OCI-LY7 (cell line): ENCODE measurements at places on chromosomes 12 and 14. TPM values are rescaled to one million over a fixed set of nuclear protein-coding genes. Genes with fewer than 3 reads are reported as not detected.

GRCh38 chr12:83389237-83389996 is 702.7 kb downstream of the TMTC2 start:
- DNase-seq = no peak

- no peak for DNase-seq
These were observed 131.9 kb downstream of the DAAM1 start for GRCh38 chr14:59320361-59320760.

- no peak for DNase-seq
These were observed 164.4 kb upstream of the HIF1A start for GRCh38 chr14:61530896-61531295.

GRCh38 chr14:24353559-24354481 is 14.0 kb upstream of the RIPK3 start:
- no peak for DNase-seq

- DNase-seq = no peak
These were observed 4.8 kb downstream of the NR4A1 start for GRCh38 chr12:52055731-52056711.

TMEM121 gene
- 0.21 and 0.31 TPM in 2 replicates for total RNA-seq

DNA sequence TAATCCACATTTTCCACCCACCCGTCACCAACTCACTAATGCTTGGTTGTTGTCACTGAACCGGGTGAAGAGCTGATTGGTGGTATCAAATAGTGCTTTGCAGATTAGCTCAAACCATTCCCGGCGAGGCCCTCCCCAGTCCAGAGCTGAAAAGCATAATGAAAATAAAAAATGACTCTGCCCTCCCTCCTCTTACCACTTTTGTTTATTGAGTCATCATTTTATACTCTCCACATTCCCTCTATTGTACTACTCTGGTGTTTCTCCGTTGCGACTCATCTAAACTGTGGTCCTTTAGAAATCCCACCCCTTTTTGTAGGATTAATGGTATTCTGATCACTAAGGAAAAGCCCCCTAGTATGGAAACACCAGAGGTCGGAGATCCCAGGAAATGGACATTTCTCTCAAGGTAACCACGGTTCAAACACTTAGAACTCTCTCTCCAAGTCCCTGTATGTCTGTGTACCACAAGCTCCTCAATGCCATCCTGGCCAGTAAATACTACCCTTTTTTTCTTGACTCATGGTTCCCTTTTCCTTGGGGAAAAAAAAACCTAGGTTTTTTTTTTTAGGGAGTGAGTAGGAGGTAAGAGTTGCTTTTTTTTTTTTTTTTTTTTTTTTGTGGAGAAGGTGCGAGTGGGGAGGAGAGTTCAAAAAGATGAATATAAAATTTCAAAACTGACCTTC is 42.0 kb downstream of the AREL1 start:
- DNase-seq = no peak

DNA sequence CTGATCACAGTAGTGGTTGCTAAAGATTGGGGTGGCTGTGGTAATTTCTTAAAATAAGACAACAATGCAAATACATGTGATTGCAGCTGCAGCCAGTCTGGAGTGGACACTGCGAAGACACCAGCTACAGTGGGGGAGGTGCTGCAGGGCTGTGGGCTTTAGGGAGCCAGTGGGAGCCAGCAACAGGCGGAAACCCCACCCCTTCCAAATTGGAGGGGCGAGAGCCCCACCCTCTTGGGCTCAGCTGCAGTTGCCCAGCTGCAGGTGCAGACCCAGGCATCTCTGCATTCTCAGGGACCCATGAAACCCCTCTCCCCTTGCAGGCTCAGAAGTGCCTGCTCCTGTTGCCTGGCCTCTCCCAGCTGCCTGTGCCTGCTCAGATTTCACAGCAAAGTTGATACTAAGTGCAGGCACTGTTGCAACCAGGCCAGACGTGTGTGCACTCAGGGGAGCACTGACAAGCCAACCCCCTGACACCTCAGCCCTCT is 104.8 kb downstream of the MYF5 start:
- DNase-seq = peak; percentile 75

DNA sequence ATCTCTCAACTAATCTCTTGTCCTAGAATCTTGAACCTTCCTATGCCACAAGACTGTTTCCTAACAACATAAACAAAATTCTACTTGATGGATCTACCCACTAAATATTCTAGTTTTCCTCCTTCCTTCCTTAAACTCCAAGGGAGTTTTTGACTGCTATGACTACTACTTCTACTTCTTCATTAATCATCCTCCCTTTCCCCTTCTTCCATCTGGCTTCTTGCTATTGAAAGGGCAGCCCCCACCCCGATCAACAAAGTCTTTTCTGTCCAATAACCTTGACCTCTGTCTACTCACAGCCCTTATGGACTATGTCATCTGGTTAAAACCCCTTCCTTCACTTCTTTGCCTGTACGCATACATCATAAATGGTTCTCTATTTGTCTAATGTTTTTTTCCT is 5.6 kb downstream of the LTA4H start:
- DNase-seq = no peak

- no peak for DNase-seq
These were observed 255.0 kb downstream of the AKAP6 start for GRCh38 chr14:32584079-32584478.

HOXC9 gene
- 0.42 and 0.57 TPM in 2 replicates for total RNA-seq

- no peak for DNase-seq
These were observed 82.9 kb downstream of the CHGA start for GRCh38 chr14:93005838-93006237.

BIN2 gene
- total RNA-seq = 9.7 and 14.7 TPM in 2 replicates

DNA sequence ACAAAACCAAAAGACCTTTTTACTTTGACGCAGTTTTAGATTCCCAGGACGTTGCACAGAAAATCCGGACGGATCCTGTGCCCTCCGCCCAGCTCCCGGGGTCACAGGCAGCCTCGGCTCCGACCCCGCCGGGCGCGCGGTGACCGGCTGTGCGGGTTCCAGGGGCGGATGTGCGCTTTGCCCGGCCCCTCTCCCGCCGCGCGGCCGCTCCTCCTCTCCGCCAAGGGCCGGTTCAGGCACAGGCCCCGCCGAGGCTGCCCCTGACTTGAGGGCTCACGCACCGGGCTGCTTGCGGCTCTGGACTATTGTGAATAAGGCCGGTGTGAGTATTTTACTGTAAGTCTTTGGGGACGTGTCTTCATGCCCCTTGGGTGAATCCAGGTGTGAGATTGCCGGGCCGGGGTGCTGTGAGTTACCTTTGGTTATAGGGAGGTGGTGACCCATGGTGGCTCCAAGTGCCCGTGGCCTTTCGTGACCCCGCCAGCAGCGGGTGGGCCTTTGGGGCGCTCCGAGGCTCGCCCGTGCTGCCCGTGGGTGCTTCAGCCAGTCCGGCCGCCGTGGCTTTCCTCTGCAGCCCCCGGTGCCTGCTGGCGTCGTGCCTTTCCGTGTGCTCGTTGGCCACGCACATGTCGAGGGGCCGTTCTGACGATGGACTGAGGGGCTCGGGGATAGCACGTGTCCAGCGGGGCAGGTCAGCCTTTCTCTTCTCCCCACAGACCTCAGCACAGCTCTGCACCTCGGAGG is 45.9 kb downstream of the NOC4L start:
- DNase-seq = no peak

- no peak for DNase-seq
These were observed 175.3 kb downstream of the ETV6 start for GRCh38 chr12:11824736-11825135.

MBIP gene
- total RNA-seq = 27.5 and 28.1 TPM in 2 replicates

DNA sequence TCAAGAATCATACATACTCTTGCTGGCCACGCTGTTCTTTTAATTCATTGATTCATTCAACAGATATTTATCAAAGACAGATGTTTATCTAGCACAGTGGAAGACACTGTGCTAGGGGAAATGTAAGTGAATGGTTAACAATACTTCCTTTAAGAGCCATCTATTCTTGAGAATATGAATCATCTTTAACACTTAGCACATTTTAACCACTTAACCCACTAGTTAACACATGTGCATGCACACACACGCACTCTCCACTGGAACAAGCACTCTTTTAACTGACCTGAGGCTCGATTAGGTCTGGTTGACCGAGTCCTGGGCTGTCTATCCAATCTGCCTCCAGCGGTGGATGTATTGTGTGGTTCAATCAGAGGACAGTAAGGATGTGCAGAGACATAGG is 34.6 kb downstream of the LMNTD1 start:
- DNase-seq = no peak

CFAP54 gene
- 0.53 TPM in 1 of 2 replicates, not detected in the other for total RNA-seq

DNA sequence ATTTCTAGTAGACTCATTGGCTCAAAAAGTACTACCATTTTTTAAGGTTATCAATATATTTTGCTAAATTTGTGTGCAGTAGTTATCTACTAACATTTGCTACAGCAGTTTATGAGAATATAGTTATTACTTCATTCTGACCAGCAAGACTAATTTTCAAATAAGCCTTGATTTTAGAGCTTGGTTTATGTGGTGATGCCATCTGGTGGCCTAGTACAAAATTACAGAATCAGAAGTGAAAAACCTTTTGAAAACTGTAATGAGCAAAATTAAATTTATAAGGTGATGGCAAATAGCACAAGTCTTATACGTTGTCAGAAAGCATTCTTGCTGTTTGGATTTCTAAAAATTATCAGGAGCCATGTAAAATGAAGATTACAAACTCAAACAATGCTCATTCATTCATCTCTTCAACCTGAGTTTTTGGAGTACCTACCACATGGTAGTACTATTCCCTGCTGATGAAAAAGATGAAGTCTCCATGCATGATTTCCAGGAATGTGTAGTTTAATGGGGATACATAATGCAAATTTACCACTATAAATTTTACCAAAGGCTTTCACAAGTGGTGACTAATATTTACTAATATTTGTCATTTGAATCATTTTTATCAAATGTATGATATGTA is 51.0 kb downstream of the MAGOHB start:
- peak; percentile 76 for DNase-seq

BDKRB2 gene
- total RNA-seq = 0.17 and 0.18 TPM in 2 replicates

DNA sequence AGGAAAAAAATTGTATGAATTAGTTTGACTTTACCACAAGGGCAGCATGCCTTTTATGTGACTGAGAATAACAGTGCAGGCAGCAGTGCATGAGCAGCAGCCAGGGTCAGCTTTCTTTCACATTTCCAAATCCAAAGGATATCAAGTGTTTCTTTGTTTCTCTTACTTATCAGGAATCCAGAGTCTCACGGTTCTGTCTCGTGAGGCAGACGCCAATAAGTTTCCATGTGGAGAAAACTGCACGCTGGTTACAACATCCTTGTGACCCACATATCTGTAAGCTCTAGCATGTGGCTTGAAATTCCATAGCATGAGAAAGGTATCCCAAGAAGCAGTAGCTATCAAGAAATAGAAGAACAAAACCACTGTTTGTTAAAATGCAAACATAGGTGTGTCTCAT is 27.6 kb downstream of the GALNT4 start:
- DNase-seq = no peak

GRCh38 chr14:91409928-91410718 is 7.5 kb downstream of the CCDC88C start:
- no peak for DNase-seq

GRCh38 chr12:132954471-132955048 is 1.5 kb downstream of the ZNF605 start:
- no peak for DNase-seq

DNA sequence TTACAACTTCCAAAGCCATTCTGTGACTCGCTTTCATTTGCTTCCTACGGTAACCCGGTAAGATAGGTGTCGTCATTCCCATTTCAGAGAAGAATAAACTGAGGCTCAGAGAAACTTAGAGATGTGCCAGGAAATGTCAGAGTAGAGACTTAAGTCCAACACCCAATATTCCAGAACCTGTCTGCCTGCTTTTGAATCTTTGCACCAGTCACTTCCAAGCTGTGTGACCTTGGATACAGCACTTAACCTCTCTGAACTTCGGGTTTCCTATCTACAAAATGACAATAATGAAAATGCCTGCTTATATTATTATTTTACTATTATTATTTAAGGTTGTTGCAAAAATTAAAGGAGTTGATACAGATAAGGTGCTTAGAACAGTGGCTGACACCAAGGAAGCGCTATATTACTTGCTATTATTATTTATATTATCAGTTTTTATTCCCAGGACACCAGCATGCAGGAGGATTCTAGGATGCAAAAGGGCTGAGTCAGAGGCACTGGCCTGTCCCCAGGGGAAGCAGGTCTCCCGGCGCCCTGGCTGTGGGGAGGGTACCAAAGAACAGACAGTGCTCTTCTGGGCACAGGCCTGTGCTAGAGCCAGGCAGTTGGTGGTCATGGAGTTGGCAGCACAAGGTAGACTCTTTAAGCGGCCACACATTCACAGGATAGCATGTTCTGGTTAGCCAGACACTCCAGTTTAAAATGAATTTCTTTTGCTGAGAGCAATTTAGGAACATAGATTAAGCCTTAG is 5.4 kb downstream of the HSPB8 start:
- no peak for DNase-seq

ESPL1 gene
- 121 and 137 TPM in 2 replicates for total RNA-seq

GRCh38 chr14:72023128-72024042 is 91.2 kb downstream of the RGS6 start:
- DNase-seq = no peak

DNA sequence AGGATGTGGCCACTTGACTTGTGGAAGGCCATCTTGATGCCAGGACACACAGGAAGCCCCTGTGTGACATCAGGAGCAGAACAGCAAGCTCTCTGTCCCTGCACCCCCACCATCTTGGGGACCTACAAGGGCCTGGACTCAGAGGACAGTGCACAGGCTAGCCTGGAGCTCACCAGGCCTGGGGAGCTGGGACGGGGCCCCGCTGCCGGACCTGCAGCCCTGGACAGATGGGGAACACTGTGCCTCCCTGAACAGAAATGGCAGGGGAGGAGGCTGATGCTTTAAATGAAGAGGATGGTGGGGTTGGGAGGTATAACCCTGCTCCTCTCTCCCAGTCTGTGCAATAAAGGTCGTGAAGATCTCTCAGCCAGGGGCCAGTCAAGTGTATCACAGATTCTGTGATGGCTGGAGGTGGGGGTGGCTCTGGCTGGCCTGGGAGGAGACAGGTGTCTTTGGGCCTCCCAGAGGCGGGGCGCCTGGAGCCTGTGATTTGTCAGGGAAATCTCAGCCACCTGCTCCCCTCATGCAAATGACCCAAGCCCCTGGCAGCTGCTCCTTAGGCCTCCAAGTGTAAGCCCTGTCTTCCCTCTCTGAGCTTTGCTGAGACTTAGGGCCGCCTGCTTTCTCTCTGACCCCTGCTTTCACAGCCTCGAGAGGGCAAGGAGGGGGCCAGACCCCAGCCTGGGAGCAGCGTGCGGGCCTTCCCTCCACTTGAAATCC is 1.1 kb upstream of the GNB3 start:
- DNase-seq = peak; percentile 97
